ENCODE measurements at places on chromosomes 16 and 17.
A peak's percentile ranks its signal among the peaks of the same experiment; 100 is the strongest.

DNA sequence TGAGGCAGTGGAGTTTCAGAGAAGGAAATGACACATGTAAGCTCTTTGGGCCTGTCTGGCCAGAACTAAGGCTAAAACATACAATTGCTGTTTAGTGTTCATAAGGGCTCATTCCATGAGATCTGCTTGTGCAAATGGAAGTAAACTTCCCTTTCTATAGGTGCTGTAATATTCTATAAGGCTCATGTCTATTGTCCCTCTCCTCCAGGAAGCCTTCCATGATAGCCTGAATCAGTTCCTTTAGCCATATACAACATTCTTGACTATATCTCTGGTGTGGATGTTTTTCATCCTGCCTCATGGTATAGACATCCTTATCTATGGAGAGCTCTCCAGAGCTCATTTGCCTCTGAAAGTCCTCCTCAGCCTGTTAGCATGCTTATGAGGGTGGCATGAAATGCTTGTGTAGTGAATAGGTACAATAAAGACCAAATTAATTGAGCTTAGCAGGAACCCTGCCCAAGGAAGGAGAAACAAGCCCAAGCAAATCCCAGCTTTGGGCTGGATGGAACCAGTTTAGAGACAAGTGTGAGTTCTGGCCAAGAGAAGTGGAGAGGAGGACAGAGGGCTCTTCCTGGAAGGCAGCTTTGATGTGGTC is 1.6 kb upstream of the ETV4 start:
- no peak for DNase-seq

DNA sequence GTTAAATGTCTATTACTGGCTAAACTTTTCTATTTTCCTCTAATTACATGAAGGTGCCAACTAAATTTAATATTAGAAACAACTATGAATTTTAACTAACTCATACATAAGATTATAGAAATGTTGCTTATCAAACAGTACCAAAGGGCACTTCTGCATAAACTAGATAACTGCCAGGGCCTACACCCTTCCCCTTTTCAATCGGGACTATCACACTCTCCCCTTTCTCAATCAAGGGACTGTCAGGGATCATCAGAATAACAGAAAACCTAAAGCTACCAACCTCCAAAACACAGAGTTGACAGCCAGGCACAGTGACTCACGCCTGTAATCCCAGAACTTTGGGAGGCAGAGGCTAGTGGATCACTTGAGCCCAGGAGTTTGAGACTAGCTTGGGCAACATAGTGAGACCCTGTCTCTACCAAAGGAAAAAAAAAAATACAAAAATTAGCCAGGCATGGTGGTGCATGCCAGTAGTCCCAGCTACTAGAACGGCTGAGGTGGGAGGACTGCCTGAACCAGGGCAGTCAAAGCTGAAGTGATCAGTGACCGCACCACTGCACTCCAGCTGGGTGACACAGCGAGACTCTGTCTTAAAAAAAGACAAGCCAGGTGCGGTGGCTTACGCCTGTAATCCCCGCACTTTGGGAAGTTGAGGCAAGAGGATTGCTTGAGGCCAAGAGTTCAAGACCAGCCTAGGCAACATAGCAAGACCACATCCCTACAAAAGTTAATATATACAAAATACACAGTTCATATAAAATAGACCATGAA is 3.2 kb upstream of the PHLPP2 start:
- no peak for DNase-seq

DNA sequence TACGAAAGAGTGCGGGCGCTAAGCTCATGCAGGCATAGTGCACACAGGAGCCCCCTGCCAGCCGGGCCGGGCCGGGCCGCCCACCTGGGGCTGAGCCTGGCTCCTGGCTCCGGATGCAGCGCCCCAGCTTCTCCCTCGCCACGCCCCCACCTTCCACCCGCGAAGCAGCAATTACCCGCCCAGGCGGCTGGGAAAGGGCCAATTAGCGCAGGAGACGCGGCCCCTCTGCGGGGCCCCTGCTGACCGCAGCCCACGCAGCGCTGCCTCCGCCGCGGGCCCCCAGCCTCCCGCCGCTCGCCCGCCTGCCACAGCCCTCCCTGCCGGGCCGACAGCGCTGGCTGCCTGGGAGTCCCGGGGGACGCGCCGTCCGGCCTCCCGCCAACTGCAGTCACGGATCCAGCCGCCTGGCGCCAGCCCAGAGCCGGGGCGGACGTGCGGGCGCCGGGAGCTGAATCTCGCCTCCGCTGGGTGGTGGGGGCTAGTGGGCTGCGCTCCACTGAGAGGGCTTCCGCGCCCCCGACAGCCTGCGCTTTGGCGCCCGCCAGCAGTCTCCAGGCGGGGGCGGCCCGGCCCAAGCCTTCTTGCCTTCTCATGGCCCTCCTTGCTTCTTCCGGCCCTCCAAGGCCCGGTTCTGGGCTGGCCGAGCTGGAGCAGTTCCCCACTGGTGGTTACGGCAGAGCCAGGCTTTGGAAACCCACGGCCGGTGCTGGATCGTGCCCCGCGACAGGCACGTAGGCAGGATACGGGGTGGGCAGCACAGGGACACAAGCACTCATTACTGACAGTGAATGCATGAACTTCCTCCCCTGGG is 14.9 kb upstream of the CBFB start:
- peak; percentile 65 for DNase-seq

DNA sequence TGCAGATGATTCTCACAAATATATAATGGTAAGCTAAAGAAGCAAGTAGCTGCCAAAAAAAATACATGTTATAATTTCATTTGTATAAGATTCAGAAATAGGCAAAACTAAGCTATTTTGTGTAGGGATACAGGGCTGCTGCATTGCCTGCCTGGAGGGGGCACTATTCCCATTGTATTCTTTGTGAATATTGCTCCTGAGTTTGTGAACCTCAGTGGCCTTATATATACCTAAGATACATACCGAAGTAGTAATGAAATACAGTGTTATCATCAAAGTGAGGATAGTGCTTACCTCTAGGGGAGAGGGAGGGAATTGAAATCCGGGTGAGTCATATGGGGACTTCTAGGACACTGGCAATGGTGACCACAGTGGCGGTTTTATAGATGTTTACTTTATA is 53.5 kb downstream of the C17orf58 start:
- DNase-seq, result no peak

DNA sequence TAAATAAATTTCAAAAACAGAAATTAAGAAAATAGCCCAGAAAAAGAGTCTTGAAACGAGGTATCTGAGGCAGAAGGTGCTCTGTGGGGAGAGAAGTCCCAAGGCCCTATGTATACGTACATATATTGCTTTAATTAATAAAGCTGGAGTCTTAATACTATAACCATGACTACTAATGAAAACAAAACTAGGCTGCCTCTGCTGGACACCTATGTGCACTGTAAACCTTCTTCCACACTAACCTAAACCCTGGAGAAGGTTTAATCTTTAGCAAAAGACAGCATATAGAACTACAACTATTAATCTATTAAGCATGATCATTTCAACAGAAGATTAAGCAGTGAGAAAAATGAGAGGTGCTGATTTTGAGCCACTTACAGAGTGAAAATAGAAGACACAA is 153.9 kb upstream of the C17orf78 start:
- no peak for DNase-seq

DNA sequence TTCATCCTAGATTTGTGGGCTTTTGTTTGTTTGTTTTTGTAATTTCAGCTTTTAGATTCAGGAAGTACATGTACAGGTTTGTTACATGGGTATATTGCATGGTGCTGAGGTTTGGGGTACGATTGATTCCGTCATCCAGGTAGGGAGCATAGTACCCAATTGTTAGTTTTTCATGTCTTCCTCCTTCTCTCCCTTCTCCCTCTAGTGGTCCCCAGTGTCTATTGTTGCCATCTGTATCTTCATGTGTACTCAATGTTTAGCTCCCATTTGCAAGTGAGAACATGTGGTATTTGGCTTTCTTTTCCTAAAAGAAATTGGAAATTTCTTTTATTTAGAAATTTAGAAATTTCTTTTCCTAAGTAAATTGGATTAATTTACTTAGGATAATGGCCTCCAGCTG is 37.1 kb upstream of the BCAS3 start:
- DNase-seq, result no peak

- no peak for DNase-seq
Observed at GRCh38 chr16:54594601-54595391, 308.2 kb upstream of the IRX3 start.

- no peak for DNase-seq
Observed at GRCh38 chr16:10865991-10866966, 10.7 kb upstream of the CIITA start.

- DNase-seq, result no peak
Observed at GRCh38 chr17:28598389-28598788, 436 bp downstream of the SPAG5 start.

GRCh38 chr16:27326738-27327585 is 13.2 kb downstream of the IL4R start:
- DNase-seq, result no peak

GRCh38 chr16:72673118-72673517 is 374.8 kb downstream of the ZFHX3 start:
- DNase-seq, result no peak

GRCh38 chr16:13390986-13391305 is 489.5 kb downstream of the SHISA9 start:
- no peak for DNase-seq

DNA sequence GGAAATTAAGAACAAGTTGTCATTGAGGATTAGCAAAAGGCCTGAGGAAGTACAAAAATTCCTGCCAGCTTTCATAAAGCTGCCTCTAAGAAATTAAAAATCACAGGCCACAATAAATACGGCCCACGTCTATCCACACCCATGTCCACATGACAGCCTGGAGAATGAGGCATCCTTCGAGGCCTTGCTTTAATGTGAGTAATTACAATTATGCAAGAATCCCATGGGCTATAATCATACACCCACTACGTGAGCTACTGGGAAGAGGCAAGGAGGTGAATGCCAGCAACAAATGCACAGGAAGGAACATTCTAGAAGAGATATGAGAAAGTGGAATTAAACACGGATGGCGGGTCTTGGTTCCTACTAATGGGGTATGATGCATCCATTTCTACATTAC is 65.4 kb upstream of the ZFHX3 start:
- DNase-seq, result no peak

DNA sequence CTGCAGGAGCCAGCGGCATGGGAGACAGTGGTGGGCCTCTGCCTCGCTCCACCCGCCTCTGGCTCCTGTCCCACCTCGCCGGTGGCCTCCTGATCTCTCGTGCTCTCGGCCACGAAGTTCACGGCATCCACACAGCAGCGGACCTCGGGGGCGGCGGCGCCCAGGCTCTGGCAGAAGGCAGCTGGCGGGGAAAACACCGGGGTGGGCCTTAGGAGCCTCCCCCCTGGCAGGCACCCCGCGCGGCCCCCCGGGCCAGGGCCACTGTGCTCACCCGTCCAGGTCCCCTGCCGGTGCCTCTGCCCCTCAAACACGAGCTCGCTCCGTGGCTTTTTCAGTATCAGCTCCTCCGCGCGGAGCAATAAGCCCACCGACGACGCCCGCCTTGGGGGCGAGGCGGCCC is 409 bp upstream of the C17orf107 start:
- DNase-seq, result no peak

DNA sequence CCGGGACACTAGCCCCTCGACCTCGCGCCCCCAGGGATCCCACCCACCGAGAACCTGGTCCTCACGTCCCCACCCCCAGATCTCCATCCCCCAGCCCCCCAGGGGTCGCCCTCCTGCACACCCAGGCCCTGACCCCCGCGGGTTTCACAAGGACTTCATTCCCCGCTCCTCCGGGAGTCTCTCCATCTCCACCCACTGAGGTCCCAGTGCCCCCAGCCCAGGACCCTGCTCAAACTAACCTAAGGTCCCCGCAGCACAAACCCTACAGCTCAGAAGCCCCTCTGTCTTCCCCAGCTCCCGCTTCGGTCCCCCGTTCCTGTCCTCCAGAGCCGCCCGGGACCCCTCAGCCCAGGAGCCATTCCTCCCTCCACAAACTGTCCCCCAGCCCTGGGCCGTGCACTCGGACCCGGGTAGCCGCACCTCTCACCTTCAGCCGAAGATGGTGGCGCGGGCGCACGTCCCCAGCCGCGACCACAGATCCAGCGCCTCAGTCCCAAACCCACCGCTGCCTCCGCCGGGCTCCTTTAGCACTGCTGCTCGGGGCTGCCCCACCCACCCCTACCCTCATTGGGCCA is at the start of gene MYH10:
Gene MYH10, minus strand, starts transcription at position 499 of the 575 bp plus-strand sequence. CDS start 7,479 bp downstream, outside the sequence.
- DNase-seq, result no peak

DNA sequence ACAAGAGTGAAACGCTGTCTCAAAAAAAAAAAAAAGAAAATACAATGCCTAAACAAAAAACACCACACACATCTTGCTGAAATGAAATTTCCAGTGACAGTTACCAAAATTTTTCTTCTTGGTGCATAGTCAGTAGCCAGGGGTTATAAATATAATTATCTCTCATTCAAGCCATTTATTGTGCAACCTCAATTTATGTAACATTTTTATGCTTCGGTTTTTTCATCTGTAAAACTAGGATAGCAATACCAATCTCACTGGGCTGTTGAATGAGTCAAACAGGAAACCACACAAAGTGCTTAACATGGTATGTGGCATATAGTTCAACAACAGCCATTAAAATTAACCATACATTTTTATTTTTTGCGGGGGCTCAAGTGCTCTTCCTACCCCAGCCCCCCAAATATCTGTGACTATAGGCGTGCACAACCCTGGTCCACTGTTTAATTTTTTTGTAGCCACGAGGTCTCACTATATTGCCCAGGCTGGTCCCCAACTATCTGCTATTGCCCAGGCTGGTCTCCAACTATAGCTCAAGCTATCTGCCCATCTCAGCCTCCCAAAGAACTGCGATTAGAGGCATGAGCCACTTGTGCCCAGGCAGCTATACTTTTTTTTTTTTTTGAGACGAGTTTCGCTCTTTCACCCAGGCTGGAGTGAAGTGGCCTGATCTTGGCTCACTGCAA is 2.6 kb downstream of the COG4 start:
- DNase-seq, result no peak

DNA sequence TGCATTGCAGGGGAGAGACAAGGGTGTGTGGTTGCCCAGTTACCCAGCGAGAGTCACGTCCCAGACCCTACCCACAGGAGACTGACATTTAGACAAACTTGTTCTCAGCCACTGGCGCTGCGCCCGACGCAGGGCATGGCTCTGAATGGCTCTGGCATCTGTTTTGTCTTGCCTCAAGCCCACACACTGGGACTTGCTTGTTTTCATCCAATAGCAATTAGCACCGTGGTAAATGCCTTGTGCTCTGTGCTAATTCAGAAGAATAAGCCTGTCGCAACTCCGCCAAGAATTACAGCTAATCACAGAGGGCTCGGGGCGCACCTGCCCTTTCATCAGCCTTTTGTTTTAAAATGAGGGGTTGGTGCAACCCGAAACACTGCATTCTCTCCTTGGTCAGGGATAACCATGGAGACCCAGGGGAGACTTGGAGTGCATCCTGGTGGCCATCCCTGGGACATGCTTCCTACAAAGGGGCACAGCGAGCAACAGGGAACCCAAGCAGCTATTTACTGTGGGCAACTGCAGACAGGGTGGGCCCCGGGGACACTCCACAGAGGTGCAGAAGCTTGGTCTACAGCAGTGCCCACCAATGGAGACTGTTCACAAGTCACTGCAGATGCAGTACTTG is 220.6 kb upstream of the ZFHX3 start:
- DNase-seq, result no peak

DNA sequence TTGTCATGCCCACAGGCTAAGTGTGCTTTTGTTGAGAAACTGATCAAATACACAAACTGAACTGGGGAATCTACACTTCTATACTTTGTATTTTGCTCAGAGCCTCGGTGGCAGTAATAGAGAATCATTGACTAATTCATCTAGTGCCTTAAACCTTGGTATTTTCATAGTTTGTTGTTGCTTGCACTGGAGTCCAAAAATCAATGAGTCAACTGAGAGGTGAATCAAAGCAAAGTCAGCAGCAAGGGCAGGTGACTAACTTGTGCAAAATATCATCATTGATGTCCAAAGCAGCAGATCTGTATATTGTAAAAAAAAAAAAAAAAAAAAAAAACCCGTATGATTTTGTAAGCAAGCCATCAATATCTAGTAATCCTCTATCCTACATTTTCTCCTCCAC is 296.4 kb downstream of the MAP2K6 start:
- no peak for DNase-seq

GRCh38 chr16:77383606-77384187 is 51.1 kb downstream of the ADAMTS18 start:
- DNase-seq, result no peak

Measured in activated T-helper 1 cell treated with anti-CD3 and anti-CD28 coated beads, Interleukin-2, amount 50 U/mL, for 16 hours (primary cell).